ENCODE measurements at places on chromosomes 5 and 9. TPM values are rescaled to one million over a fixed set of nuclear protein-coding genes. Genes with fewer than 3 reads are reported as not detected.

GRCh38 chr9:137611623-137612609 lies 6.4 kb downstream of the ARRDC1 start:
- H3K27ac ChIP-seq, result peak overlapping the region; percentile 77
- H3K27me3 ChIP-seq, result no peaks in the 10 kb centered on the region

DNA sequence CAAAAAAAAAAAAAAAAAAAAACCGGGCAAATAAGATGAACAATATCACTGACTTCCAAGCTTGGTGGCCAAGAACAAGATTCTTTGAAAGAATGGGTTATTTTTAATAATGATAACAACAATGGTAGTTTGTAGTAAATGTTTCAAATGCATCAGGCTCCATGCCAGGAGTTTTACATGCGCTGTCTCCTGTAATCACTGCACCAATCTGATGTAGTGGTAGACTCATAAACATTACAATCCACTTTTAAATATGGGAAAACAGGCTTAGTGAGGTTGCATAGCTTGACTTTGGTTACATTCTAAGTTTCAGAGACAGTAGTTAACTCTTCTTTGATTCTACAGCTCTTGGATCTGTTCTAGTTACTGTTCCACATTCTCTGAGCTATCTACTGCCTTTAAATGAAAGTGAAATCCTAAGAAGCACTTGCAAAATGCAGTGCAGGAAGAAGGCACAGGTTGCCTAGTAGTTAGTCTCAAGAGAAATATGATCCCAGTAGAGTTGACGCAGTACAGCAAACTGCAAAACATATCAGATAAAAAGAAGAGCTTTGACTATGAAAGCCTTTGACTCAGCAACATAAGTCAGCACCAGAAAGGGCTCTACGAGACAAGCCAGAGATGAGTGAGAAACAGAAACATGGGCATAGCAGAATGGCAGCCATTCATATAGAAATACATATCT lies 62.1 kb downstream of the PDE4D start:
- DNase-seq, result no peak

Gene CPLANE1
- 10.5 TPM for total RNA-seq

DNA sequence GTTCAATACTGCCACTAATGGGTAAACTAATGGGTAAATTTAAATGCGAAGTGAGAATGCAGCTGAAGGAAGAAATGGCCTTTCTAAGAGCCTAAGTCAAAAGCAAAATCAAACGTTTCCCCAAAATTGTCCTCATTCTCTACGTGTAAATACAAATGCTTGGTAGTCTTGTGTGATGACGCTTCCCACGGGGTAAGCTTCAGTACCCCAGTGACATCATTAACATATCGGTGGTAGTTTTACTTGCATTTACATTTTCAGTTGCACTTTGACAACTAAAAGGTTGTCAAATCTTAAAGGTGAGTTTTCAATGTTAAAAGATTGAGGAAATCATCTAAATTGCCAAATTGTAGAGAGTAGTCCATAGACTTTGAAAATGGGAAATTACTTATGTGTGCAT lies 550.7 kb upstream of the CCNG1 start:
- no peaks in the 10 kb centered on the region for H3K27me3 ChIP-seq
- DNase-seq, result no peak
- H3K36me3 ChIP-seq, result no peaks in the 10 kb centered on the region
- no peak overlapping the region for H3K27ac ChIP-seq
- H3K4me1 ChIP-seq, result no peaks in the 10 kb centered on the region
- H3K4me3 ChIP-seq, result no peak overlapping the region

Gene DNM1
- 0.29 TPM for total RNA-seq

Gene NIPSNAP3A
- total RNA-seq, result 24.1 TPM
